ENCODE measurements at places on chromosomes 5 and 9.

DNA sequence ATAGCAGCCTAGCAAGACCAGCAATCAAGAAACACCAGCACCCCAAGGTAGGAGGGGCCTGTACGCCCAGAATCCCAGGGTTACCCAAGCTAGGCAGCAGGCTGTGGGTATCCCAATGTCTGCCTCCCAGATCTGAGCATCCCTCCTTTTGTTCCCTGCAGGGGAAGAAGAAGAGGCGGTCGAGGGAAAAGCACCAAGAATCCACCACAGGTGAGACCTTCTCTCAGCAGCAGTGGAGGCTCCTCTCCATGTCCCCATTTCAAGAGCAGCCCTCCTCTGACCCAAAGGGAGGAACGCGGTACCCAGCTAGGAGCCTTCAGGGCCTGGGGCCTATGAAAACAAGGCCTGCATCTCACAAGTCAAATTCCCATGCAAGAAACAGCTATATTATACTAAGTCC lies 28.9 kb downstream of the TCF7 start:
- DNase-seq, result no peak

GRCh38 chr9:79145442-79145841 lies 426.3 kb upstream of the TLE4 start:
- DNase-seq, result no peak

DNA sequence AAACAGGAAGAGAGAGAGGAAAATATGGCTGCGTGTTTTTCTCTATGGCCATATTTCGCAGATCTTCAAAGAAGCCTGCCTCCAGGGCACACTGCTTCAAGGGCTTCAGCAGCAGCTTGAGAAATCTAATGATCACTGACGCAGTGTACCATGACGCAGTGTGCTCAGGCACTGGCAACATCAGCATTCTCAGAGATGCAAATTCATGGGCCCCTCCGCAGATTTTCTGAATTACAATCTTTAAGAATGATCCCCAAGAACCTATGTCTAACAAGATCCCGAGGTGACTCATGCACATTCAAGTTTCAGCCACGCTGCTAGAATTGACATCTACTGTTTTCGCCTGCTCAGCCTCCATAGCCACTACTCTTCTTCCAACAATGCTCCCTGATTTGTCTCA lies 143.9 kb upstream of the ZNF366 start:
- DNase-seq, result no peak

DNA sequence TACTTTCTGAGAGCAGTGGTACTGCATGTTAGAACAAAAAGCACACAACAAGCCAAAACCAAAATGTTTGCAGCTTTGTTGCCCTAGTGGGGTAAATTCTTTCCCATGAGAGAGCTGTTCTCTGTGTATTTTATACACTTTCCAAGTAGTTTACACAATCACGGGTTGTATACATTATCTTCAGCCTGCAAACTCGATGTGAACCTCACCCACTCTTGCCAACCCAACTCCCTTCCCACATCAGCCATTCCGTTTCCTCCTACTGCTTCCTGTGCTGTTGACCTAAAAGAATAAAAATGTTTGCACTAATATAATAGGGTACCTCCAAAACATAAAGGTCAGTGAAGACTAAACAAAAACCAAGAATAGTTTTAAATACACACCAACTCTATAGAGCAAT lies 47.0 kb downstream of the IQGAP2 start:
- DNase-seq, result no peak

GRCh38 chr5:41542183-41542582 lies 31.8 kb upstream of the PLCXD3 start:
- DNase-seq, result no peak

GRCh38 chr5:95861221-95861863 lies 38.8 kb upstream of the GLRX start:
- DNase-seq, result peak; percentile 90

GRCh38 chr9:88816141-88816540 lies 175.1 kb upstream of the S1PR3 start:
- peak; percentile 59 for DNase-seq

- no peak for DNase-seq
Measured at GRCh38 chr5:169757016-169757415, 119.9 kb downstream of the DOCK2 start.

DNA sequence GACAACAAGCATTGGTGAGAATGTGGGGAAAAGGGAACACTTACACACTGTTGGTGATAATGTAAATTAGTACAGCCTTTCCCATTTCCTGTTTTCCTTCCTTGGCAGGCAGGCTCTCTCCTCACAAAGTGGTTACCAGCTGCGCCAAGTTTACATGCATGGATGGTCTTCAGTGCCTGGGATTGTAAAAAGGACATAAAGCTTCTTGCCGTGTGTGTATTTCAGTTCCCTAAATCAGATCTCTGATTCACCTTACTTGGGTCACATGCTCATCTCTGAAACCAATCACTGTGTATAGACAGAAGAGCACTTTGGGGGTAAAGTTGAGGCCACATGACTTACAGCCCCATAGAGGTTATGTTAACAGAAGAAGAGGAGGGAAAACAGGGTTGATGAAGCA lies 92.8 kb downstream of the CAVIN4 start:
- DNase-seq, result no peak

- DNase-seq, result peak; percentile 43
Measured at GRCh38 chr9:92620845-92621244, 49.1 kb downstream of the IPPK start.

DNA sequence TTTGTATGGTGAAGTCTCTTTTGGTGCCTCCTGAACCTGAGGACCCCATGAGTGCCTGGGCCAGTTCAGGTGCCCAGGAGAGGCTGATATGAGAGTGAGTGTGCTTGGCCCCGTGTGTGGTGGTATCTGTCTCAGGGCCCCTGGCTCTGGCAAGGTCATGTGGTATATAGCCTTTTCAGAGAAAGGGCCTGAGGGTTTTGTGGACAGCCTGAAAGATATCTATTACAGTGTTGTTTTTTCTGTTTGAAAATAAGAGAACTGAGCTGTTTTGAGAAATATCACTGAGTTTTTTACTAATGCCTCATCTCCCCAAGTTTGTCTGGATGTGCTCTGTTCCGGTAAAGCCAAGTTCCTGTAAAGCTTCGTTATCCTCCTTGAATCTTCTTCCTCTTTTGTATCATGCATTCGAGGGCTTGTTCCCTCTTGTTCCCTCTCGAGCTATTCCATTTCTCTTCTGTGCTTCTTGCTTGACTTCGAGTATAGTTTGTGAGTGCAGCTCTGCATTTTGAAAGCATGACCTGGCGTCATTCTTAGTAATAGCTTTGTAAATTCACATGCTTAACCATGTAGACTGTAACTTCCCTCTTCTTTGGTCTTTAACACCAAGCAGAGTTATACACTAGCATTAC lies 122.3 kb downstream of the MAST4 start:
- no peak for DNase-seq

- DNase-seq, result no peak
Measured at GRCh38 chr9:86515221-86515620, 161.0 kb upstream of the TUT7 start.

DNA sequence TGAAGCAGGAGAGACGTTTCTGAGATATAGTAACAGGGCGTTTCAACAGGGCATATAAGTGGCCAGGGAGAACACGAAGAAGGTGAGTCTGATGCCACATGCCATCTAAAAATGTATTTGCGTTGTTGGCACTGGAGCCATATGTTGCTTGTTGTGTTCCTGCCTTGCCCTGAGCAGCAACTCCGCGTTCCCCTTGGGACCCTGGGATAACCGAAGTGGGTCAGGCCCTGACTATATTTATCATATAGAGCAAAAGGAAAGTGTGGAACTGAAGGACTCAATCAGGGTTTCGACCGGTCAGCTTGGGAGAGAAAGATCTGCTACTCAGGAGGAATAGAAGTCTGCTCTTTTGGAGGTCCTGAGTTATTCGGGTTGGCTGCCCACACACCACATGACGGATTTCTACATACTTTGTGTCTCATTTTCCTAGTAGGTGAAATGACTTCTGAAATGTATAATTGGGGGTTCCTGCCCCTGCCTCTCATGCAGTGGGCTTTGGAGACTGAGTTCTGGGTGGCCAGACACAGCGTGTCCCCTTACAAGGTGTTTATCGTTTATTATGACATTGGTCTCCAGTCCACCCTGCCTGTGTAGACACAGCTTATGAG lies 3.0 kb downstream of the STC2 start:
- DNase-seq, result no peak

DNA sequence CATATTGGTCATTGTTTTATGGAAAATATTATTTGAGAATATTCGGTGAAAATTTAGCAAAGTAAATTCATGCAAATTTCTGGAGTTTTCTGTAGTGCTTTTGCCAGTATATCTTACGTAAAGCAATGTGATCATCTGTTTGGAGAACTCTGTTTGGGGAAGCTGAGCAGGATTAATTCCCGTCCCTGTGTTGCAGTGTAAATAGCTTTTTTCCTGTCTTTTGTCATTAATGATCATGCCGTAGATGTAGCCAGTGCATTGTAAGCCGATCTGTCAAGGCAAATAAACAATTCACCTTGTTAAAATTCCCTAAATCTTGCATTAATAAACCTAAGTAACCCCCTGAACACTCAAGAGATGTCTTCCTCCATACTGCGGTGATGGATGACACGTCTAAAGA lies 39.2 kb downstream of the PPIC start:
- no peak for DNase-seq

DNA sequence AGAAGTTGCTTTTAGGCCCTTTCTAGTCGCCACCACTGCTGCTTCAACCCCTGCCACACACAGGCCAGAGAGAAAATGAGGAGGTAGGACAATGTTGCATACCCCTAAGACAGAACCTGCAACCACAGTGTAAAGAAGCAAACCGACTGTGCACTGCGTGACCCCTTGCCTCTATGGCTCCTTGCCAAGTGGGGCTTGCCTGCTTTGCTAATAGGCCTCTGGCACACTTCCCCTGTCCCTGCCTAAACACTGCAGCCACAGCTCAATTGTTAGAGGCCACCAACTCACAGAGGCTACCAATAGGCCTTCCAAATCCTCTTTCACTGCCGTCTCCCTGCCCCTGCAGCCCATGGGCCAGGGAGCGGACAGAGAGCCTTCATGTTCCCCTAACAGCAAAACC lies 280.1 kb downstream of the CDH10 start:
- no peak for DNase-seq

GRCh38 chr5:93395971-93396379 lies 185.0 kb downstream of the NR2F1-AS1 start:
- DNase-seq, result no peak

- DNase-seq, result no peak
Measured at GRCh38 chr9:36748322-36748899, 175.7 kb downstream of the MELK start.

DNA sequence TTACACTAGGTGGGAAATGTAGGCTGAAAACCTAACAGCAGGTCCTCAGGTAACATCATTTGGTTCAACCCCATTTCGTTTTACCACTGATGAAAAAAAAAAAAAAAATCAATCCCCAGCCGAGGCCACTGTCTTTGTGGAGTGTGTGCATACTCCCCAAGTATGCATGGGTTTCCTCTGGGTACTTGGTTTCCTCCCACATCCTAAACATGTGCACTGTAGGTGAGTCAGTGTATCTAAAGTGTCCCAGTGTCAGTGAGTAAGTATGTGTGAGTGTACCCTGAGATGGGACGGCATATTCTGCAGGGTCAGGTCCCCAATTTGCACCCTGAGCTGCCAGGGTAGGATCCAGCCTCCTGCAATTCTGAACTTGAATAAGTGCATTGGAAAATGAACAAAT lies 966.5 kb upstream of the DMAC1 start:
- DNase-seq, result no peak

- DNase-seq, result no peak
Measured at GRCh38 chr5:142478113-142478512, 153.3 kb upstream of the SPRY4 start.

GRCh38 chr9:90167914-90168313 lies 474.7 kb downstream of the DIRAS2 start:
- DNase-seq, result no peak

GRCh38 chr5:66179297-66180051 lies 35.4 kb downstream of the SREK1 start:
- DNase-seq, result no peak

DNA sequence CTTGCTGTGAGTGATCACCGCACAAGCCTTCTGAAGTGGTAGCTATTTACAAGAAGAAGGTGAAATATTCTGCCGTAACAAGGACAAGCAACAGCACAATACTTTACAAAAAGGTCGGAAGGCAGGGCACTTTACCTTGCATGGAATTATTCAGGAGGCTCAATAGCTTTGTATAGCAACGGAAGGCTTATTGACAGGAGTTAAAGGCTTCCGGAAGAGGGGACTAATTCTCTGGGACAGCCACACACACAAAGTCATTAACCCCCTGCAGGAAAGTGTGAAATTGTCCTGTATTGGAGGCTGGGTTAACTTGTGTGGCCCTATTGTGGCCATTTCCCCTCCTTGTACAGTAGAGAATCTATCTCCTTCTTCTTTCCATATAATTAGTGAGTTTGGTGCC lies 199.3 kb upstream of the SEMA6A start:
- no peak for DNase-seq

DNA sequence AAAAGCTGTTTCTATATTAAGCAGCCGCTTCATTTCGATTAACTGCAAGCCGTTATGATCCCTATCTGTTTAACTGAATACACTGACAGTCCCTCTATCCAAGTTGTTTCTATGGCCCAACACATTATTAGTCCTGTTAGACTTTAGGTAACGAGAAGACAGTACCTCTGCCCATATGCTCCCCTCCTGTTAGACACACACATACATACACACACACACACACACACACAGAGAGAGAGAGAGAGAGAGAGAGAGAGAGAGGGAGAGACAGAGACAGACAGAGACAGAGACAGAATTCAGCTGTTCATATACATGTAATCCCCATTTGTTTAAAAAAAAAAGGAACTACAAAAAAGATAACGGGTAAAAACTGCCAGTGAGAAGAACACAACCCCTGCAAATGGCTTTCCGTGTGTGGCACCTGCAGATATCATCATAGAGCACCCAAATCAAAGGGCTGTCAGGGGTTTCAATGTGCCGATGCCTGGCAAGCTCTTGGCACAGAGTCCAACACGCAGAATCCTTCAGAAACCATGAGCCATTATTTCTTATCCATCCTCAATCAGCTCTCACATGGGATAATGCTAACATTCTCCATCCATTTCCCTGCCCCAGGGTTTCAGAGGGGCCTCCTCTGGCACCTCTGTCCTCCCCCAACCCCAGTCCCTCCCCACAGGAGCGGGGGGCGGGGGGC lies 144.0 kb downstream of the MYO10 start:
- no peak for DNase-seq

DNA sequence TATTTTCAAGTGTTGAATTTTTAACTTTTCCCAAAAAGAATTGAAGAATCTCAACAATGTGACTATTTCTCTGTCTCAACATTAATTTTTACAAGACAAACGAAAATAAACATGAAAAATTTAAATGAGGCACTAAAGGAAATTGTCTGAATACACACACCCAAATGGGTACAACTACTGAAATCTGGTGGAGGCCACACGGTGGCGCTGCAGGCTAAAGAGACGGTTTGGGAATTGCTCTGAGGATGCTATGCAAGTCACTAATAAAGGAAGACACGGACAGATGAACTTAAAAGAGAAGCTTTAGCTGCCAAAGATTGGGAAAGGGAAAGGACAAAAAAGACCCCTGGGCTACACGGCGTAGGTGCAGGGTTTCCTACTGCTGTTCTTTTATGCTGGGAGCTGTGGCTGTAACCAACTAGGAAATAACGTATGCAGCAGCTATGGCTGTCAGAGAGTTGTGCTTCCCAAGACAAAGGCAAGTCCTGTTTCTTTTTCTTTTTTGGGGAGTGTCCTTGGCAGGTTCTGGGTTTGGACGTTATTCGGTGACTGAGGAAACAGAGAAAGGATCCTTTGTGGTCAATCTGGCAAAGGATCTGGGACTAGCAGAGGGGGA lies at the start of gene PCDHB10:
Gene PCDHB10 (plus strand): TSS at position 244 of the 616 bp plus-strand sequence. CDS start 200 bp downstream, at position 444.
- DNase-seq, result no peak

Data from coronary artery (tissue), 2 donors.